ENCODE measurements at places on chromosomes 12 and 14.
A peak's percentile ranks its signal among the peaks of the same experiment; 100 is the strongest.

DNA sequence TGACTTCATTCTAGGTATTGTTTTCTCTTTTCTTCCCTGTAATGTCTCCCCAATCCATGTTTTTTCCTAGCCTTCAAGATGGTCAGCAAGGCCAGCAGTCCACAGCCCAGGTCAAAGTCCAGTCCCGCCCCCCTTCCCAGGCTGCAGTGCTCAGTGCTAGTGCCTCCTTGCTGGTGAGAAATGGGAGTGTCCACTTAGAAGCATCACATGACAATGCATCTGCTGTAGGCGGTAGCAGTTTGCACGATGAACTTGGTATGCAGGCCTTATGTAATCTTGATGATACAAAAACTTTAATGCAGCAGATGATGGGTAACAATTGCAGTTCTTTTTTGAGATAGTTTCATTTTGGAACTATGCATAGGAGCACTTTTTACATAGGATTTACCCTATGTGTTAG is 88.4 kb downstream of the PCNX1 start:
- DNase-seq = no peak

DNA sequence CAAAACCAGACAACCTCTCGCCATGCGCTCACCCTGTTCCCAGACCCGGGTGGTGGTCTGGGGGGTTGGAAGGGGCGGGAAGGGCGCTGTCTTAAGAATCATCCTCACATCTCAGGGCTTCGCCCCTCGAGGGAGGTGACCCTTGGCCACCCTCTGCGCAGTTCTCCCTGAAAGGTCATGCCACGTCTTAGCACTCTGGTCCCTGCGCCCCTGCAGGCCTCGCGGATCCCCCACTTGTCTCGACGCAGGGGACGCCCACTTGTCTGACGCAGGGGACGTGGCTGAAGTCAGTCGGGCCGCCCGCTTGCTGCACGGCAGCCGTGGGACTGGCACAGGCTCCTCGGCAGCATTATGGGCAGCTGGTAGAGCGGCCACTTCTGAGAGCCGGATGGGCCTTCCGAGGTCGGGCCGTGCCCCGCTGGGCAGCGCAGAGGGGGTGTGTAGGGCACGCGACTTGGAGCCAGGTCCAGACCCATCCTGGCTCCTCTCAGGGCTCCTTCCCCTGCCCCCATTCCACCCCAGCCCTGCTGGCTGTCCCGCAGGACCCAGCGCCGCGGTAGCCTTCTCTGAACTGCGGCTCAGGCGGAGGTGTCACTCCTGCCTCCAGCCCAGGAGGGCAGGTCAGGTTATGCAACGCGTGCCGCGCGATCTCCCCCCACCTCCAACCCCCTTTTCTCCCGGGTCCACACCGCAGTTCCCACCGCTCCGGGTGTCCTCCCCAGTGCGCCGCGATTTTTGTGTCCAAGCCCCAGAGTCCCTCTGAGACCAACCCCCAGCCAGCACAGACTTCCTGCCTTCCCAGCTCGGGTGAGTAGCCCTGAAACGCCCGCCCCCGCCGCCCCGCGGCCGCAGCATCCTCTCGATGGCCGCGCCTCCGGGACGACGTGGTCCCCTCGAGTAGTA is 40.9 kb upstream of the CAPRIN2 start:
- peak; percentile 9 for DNase-seq

GRCh38 chr14:26265170-26265685 is 332.6 kb downstream of the NOVA1 start:
- DNase-seq = no peak

- DNase-seq = no peak
These were observed 20.7 kb downstream of the ZDHHC17 start for GRCh38 chr12:76784600-76785051.

GRCh38 chr12:101832030-101832429 is 1.3 kb upstream of the GNPTAB start:
- no peak for DNase-seq

DNA sequence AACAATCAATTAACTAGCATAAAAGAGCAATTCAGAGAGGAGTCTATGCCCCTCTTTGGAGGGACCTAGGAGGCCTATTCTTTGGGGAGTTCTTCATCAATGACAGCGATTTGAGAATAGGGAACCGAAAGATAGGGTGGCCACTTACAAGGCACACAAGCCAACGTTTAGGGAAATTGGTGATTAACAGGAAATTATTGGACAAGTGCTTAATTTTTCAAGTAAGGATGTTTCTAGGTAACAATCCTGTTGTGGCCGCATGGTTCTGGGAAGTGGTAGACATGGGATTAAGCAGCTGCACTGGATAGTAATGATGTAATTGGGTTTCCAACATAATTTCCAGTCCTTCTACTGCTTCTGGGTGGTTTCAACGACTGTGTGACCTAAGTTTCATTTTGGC is 83.2 kb downstream of the HMGA2 start:
- DNase-seq = no peak

DNA sequence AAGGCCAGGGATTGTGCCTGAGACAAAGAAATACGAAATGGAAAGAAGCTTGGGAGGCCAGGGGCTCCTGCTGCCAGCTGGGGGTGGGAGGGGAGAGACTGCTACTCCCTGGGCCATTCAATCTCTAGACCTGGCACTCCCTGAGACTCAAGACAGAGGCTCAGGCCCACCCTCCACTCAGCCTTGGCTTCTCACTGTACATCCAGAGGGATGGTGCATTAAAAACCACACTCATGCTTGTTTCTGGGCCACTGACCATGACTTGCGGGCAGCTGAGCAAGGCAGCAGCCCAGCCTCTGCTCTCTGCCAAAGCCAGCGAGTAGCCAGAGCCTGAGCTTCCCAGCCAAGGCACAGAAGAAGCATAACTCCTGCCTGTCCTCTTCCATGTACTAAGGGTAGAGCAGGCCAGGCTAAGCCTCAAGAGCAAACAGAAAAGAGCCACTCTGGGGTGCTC is 41.5 kb downstream of the PITPNM2 start:
- peak; percentile 73 for DNase-seq

DNA sequence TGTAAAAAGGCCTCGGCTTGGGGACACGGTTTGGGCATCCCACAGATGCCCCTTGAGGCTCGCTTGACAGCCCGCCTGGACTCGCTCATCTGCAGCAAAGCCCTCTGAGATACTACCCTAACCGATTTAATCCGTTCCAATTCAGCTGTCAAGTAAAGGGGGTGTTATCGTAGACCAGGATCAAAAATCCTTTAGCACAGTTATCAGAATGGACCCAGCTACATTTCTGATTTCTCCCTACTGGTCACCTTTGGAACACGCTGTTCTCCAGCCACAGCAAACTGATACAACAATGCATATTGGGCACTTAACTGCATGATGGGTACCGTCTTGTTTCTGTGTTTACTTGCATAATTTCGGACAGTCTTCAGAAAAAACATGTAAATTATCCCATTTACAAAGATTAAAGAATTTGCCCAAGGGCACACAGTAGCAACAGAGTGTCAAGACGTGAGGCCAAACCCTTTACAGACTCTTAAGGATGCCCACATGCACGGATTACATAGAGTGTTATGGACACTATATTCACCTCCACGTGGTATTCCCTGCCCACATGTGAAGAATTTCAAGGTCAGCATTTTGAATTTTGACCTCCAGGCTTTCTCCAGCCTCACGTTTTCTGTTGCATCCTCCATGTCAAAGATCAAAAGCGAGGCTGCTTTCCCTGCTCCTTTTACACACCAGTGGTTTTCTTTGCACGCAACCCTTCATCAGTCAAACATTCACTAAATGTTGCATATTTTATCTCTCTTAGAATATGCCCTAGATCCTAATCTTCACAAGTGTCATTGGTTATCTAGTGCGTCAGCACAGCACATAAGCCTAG is 3.2 kb upstream of the DUSP6 start:
- DNase-seq = no peak

DNA sequence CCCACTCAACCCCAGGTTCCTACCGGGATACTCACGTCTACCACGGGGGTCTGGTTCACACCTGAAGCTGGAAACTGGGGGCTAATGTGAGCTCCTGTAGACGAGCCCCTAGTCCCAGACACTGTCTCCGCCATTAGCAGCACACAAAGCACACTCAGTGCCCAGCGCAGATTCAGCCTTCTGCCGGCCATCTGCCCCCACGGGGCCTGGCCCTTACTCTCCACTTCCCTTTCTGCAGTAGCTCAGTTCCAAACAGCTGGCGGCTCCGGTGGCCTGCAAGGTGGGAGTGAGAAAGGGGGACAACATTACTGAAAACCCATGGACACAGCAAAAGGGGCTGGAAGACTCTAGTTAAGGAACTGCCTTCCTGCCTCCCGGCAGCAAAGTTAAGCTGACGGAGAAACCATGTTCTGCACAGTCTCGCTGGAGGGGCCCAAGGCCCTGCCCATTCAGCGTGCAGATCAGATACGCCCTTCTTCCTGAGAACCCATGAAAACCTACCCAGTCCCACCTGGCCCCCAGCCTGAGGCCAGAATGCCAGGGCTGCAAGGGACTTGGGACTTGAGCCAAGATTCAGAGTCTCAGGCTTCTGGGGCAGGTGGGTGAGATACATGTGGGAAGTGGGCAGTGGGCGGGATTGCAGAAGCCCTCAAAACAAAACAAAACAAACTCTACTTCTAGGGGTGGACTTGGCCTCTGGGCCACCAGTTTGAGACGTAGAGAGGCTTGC is 2.1 kb downstream of the SLC8B1 start:
- DNase-seq = no peak

GRCh38 chr12:121861636-121862254 is 3.1 kb upstream of the HPD start:
- no peak for DNase-seq

GRCh38 chr12:2805143-2805520 is 7.3 kb upstream of the ITFG2 start:
- no peak for DNase-seq

DNA sequence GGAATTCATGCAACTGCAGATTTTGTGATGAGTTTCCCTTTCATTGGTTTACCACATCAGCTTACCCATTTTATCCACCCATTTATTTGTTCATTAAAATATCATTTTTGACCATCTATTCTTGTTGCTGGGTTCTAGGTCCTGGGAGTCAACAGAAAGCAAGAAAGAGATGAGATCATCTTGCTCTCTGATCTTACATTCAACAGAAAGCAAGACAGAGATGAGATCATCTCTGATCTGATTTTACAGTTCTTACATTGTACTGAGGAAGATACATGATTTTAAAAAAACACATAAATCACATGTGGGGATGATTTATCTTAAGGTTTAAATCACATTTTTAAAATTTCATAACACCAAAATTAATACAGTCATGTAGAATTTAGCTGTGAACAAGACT is 2.3 kb downstream of the TAS2R46 start:
- no peak for DNase-seq

DNA sequence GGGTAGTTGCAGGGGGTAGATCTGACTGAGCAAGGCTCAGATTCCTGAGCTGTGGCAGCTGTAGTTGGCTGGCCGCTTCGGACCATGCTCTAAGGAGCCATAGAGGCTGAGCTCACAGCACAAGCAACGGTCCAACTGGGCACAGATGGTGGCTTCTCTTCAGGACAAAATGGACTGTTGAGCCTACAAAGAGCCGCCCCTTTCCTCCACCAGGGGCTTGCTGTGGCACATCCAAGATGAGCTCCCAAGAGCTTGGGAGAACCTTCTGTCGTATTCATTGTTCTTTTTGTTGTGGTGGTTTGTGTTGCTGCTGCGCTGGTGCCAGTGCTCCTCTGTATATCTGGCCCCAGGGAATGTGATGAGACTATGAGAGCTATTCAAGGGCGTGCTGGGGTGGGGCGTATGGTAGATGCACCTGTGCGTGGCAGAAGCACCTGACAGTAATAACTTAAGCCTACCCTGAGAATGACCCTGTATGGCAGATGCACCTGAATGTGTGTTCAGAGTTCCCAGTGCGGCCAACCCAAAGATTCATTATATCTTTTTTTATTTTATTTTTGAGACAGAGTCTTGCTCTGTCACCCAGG is 17.8 kb upstream of the LGALS3 start:
- DNase-seq = no peak

DNA sequence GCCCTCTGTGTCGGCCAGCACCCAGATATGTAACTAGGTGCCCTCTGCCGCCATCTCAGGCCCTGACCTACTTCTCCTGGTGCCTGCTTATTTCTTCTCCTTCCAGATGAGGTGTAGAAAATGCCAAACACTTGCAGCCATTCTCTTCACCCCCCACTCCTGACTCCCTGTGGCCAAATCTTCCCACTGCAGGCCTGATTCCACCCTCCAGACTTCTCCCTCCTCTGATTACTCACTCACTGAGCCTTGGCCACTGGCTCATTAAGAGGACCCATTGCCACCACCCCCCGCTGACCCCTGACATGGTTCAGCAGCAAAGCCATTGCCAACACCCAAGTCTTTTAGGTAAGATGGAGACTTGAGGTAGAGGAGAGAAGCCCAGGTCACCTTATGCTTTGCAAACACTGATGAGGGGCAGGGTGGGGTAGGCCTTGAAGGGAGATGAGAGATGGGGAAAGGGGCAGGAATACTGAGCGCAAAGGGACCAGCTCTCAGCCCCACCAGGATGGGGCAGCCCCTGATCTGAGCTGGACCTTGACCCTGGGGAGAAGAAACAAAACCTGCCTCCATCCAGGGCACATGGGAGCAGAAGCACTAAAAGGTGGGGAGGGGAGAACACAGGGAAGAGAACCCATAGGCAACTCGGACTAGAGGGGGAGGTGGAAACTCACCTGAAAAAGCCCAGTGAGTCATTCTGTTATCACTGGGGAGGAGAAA is 25.1 kb upstream of the ANO2 start:
- DNase-seq = no peak

DNA sequence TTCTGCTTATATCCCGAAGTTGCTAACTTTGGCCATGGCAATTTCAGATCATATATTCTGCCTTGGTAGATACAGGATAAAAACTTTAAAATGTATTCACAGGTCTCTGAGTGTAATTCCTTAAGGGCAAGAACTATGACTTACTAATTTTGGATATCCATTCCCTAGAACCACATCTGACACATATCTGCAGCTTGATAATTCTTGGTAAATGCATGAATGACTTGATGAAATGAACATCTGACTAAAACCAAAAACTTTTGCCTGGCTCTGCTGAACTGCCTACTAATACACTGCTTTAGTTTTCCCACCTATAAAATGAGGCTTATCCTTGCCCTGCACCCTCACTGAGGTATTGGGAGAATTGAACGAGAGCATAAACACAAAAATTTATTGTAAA is 32.2 kb downstream of the SLC25A21 start:
- DNase-seq = no peak

Measured in C1 segment of cervical spinal cord (tissue), 14 donors.